ENCODE measurements at places on chromosomes 11 and 22. TPM values are rescaled to one million over a fixed set of nuclear protein-coding genes. Genes with fewer than 3 reads are reported as not detected.

DGCR6 gene
- total RNA-seq = 1.3 TPM

DNA sequence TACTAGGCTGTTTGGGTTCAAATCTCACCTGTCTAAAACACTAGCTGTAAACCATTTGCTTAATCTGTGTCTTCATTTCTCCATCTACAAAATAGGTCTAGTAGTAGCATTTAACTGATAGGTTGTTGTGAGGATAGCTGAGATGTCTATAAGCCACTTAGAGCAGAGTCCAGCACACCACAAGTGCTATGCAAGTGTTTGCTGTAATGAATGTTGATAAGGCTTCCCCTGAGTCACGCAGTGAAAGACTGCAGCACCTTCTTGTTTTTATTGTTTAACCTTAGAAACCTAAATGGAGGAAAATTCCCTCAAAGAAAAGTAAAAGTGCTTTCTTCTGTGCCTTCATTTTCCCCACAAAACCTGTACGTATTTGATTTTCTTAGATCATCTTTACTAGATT is 23.1 kb upstream of the LDHA start:
- no peak for DNase-seq

- no peak for DNase-seq
These were observed 12.9 kb downstream of the DTX4 start for GRCh38 chr11:59184691-59185339.

OR8G1 gene
- total RNA-seq = not detected

ASRGL1 gene
- total RNA-seq = 5.1 TPM

GRCh38 chr22:47094861-47095330 is 332.4 kb downstream of the TBC1D22A start:
- peak; percentile 9 for DNase-seq

GRCh38 chr22:45305456-45306075 is 4.2 kb upstream of the FAM118A start:
- DNase-seq = no peak

DNA sequence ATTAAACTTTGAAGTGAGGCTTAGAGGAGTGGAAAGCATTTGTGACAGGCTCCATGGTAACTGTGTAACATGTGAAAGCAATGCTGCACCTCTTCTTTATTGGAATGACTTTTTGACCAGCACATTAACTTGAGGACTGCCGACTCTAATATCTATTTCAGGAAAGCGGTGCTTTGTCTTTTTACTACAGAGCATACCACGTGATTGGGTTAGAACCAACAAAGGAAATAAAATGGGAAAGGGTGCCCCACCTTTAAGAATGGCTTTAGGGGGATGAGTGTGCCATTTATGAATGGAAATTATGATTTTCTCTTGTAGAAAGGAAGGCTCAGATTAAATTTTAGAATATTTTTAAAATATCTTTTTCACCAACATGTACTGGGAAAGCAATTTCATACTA is 57.3 kb upstream of the VPREB1 start:
- DNase-seq = no peak

DNA sequence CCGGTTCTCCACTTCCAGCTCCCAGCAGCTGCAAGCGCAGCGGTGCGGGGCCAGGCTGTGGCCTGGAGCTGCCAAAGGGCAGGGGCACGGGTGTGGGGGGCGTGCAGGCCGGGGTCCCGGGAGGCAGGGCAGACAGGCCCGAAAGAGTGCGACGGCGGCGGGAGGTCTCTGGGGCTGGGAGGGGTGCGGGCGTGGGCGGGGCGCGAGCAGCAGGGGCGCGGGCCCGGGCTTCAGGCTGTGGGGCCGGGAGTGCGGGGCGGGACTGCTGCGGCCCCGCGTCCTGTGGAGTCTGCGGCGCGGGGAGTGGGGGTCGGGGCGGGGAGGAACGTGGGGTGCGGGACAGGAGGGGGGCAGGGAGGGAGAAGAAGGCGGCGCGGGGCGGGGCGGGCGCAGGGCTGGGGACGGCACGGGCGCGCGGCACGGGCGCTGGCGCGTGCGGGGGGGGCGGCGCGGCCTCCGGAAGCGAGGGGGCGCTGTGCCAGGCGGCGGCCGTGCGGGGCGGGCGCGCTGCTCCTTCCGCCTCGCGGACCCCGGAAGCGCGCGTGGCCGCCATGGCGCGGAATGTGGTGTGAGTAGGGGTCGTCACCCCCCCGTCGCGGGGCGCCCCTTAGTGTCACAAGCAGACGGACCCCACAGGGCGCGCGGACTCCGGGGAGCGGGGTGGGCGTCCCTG is at the start of gene MRPL23:
Gene MRPL23 (plus strand): TSS at position 521 of the 673 bp plus-strand sequence. CDS start 31 bp downstream, at position 552.
- no peak for DNase-seq

DNA sequence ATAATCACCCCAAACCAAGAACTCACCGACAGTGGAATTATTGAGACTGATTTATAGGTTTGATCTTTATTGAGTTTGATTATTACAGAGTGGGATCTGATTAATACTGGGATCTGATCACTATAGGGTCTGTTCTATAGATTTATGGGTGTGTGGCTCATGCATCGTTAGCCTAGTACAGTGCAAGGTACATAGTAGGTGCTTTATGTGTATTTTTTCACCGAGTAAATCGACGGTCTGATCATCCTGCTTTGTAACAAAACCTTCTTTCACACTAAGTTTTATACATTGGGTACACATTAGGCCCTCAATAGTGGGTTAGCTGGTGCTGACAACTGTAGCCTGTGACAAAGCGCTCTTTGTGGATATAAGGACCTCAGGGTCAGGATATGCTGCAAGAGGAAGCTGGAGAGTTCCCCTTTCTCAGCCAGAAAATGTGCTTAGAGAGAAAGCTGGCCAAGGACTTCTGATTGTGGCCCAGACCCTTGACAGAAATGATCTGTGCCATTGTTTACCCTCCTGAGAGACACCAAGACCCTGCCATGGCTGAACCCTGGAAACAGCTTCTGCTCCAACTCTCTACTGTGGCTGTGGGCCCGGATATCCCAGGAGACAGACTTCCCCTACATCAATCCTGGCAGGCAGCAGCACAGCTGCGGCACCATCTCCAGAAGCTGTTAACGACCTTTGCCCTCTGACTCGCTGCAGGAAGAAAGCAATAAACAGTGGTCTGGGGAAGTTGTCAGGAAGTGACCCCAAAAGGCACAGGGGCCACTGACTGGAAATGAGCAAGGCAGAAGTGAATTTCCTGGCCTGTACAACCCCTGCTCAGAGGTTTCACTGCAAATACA is 16.1 kb upstream of the TPP1 start:
- peak; percentile 82 for DNase-seq

- DNase-seq = no peak
These were observed 5.4 kb upstream of the VPS51 start for GRCh38 chr11:65090628-65091027.

DNA sequence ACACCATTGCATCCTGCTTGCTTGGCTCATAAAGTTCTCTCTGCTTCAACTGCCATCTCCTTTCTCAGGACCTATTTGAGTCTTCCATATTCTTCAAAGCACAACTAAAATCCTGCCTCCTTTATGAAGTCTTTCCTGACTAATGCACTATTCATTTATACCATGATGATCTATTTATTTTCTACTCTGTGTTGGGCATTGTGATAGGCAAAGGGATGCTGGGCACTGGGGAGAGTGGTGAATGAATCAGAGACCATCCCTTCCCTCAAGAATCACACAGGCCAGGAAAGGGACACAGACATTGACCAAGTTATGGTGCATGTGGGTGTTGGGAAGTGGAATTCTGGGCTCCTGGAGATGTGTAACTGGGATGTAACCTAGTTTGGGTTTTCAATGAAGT is 86.9 kb downstream of the CACNG2 start:
- DNase-seq = no peak

- DNase-seq = no peak
These were observed 49.9 kb downstream of the ST3GAL4 start for GRCh38 chr11:126405374-126405773.

RTN4RL2 gene
- total RNA-seq = 0.03 TPM

DNA sequence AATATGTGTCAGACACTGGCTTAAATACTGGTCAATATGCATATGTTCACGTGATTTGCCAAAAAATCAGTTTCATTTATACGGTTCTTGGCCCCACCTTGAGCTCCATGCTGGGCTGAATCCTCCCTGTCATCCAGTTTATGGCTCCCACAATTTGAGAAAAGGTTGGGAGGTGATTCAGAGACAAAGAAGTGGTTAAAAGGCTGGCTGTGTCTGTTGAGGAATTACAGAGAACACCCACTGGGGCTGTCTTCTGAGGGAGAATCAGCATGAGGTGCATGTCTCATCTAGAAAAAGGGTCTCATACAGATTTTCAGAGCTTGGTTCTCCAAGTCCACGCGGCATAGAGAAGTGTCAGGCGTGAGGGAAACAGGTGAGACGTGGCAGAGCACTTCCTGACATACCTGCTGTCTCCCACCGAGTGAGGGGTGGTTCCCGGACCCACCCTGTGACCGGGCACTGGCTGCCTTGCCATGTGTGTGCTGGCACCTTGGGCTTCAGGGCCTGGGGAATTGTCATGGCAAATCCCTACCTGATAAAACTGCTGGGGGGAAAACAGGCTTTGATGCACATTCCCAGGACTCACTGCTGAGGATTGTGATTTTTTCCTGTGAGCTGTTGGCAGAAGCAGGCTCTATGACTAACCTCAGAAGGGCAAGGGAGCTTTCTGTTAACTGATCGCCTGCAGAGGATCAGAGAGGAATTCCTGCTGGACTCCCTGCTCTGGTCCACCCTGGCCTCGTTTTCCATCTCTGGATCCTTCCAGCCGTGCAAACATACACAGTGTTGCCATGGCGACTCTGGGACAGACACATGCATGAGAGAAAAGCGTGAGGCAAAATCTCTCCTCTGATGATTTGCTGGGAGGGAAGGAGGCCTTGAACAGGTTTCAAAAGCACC is 223.6 kb downstream of the ADAMTS15 start:
- DNase-seq = peak; percentile 89

- DNase-seq = peak; percentile 71
These were observed 5.7 kb downstream of the UPK3A start for GRCh38 chr22:45290410-45290936.

PTDSS2 gene
- total RNA-seq = 30.2 TPM

DNA sequence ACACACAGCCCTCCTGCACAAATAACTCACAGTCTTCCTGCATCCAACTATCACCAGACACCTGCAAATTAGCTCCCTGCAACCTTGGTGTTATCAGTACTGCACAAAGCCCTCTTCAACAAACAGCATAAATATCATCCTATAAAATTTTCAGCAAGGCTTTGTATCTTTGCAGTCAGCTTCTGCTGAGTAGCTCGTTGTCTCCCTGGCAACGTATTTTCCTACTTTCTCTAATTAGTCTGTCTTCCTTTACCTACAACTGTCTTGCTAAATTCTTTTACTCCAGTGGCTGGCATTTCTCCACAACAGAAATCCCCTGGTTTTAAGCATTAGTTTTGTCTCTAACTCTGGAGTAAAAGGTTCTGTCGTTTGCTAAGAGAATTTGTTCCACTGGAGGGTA is 3.9 kb downstream of the OR8D4 start:
- no peak for DNase-seq

SLC22A8 gene
- total RNA-seq = not detected

GRCh38 chr11:74620531-74620930 is 28.1 kb downstream of the POLD3 start:
- DNase-seq = no peak

GRCh38 chr11:100557830-100558611 is 129.1 kb upstream of the ARHGAP42 start:
- DNase-seq = no peak

CDON gene
- total RNA-seq = 25.4 TPM

DNA sequence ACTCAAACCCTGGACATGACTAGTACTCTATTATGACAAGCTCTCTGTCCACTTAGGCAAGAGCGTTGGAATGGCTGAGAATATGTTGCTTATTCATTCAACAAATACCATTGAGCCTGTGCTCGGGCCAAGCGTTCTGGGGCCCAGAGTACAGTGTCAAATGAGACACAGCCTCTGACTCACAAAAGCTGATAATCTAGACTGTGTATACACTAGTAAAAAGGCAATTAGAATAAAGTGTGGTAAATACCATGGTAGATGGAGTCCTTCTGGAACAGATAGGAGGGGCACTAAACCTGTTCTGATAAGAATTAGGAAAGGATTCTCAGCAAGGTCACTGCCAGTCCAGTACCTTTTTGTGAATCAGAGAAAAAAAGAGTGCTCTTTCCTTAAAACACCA is 24.7 kb downstream of the KCNE3 start:
- DNase-seq = no peak

DNA sequence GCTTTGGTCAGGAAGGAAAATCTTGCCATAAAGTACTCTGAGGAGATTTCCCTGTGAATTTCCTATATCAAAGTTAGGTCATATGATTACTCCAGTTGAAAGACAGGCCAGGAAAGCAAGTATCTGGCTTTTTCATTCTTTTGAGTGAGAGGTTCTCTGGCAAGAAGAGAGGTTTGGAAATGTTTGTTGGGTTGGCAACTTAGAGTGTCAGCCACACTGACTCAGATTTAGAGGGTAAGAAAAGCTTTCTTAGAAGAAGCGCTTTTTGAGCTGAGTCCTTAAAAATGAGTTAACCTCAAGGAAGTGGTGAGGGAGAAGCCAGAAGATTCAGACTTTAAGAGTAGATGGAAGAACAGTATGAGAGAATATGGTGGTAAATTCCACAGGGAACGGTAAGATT is 86.1 kb upstream of the BDNF start:
- DNase-seq = peak; percentile 3

DNA sequence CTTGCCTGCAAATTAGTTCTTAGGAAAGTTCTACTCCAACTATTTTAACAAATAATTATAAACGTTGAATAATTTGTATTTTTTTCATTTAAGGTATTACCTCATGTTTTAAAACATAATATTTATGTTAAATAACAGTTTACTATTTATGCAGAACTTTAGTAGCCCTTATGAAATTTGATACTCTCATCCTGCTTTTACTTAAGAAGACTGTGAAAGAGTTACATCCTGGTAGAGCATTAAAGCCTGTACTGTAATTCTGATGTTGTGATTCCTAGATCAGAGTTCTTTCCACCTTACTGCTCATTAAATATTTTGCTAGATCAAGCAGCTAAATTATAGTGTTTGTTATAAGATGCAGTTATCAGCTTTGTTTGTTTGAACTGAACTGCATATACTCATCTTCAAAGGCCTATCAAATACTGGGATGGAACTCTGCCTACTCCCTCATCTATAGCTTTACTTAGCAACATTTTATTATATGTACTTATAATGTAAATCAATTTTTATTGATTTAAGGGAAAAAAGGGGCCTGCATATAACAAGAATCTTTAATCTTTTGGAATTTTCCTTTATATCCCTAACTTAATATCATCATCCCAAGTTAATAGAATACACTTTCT is 304.2 kb downstream of the DYNC2H1 start:
- no peak for DNase-seq

GRCh38 chr11:134125507-134125906 is 56.6 kb downstream of the JAM3 start:
- no peak for DNase-seq

DNA sequence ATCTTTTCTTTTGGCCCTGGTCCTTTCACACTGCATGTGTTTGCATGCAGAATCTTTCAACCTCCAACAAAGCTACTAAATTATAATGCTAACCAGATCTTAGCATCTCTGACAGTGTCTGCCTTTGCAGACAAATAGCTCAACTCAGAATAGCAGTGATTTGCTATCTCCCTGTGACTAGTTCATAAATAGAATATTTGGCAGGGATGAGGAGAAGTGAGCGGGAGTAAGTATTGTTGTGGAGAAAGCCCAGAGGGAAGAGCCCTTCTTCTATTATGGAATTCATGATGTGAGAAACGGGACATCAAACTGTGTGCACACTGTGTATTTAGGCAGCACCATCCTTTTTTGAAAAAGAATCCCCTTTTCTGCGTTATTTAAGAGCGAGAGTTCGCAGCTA is 288.0 kb upstream of the CHORDC1 start:
- DNase-seq = no peak

All from MG63 (cell line).